Spinal cord (tissue), 10 donors: ENCODE measurements at places on chromosomes 2 and 18.

- no peak for DNase-seq
- no peak overlapping the region for H3K4me3 ChIP-seq
- no peak overlapping the region for H3K27ac ChIP-seq
- H3K4me1 ChIP-seq = no peaks in the 10 kb centered on the region
- no peaks in the 10 kb centered on the region for H3K27me3 ChIP-seq
These were observed 35.1 kb downstream of the SANBR start for GRCh38 chr2:61100801-61101200.

- no peaks in the 10 kb centered on the region for H3K4me1 ChIP-seq
- no peaks in the 10 kb centered on the region for H3K27me3 ChIP-seq
- no peak overlapping the region for H3K4me3 ChIP-seq
- no peak for DNase-seq
These were observed 245.3 kb downstream of the STK39 start for GRCh38 chr2:168002021-168002553.

DNA sequence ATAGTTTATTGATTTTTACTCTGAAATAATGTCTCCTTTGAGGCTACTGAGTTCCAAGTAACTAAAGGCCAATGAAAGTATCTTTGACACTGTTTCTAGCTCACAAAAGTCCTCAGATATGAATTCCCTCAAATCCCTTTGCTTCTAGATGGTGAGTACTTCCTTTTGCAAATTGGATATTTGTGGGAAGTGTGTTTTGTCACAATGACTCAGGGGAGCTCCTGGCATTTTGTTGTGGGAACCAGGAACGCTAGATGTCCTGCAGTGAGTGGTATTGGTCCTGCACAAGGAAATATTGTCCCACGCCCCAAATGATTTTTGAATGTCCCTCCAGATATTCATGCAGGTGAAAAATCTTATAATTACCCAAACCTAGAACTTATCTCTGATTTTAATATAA, 24.3 kb downstream of the TACR1 start:
- H3K4me1 ChIP-seq = no peaks in the 10 kb centered on the region
- H3K36me3 ChIP-seq = no peaks in the 10 kb centered on the region
- H3K27me3 ChIP-seq = no peaks in the 10 kb centered on the region
- no peak for DNase-seq
- no peak overlapping the region for H3K4me3 ChIP-seq
- no peak overlapping the region for H3K27ac ChIP-seq

- peaks cover 6% of the 10 kb centered on the region for H3K27me3 ChIP-seq
- H3K4me1 ChIP-seq = peaks cover 10% of the 10 kb centered on the region
- no peak overlapping the region for H3K27ac ChIP-seq
- no peak overlapping the region for H3K4me3 ChIP-seq
- no peaks in the 10 kb centered on the region for H3K36me3 ChIP-seq
These were observed 334.3 kb downstream of the DYSF start for GRCh38 chr2:71787476-71788185.

DNA sequence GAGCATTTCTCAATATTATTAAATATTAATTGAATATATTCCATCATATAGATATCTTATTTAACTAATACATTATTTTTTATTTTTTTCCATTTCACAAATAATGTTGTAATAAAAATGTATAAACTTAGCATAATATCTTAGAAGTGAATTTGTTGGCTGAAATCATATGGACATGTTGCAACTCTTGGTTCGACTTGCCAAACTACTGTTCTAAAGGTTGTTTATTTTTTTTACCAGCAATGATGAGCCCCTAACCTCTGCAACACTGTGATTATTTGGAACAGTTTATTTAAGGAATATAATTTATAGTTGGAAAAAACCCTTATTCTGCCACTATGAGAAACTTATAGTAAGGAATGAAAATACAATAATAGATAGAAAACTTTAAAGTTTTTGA, 8.8 kb upstream of the NAB1 start:
- no peaks in the 10 kb centered on the region for H3K36me3 ChIP-seq
- peaks cover 11% of the 10 kb centered on the region for H3K4me1 ChIP-seq
- H3K27me3 ChIP-seq = no peaks in the 10 kb centered on the region
- no peak overlapping the region for H3K4me3 ChIP-seq

DNA sequence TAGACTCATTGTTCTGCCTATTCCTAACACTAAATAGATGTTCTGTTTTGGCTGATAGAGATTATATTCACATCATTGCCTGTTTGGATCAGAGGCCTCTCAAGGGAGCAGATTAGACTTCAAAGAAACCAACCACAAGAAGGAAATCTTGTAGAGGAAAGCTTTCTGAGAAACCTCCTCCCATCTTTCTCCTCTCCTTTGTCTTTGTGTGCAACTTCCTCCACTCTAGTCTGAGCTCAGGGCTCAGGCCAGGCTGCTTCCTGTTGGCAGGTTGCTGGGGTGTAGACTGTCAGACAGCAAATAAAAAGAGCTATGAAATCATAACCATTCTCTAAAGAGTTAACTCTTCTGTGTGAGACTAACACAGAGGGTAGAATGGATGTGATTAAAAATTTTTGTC, 113.0 kb downstream of the TGFA start:
- H3K4me3 ChIP-seq = no peak overlapping the region
- no peaks in the 10 kb centered on the region for H3K27me3 ChIP-seq

DNA sequence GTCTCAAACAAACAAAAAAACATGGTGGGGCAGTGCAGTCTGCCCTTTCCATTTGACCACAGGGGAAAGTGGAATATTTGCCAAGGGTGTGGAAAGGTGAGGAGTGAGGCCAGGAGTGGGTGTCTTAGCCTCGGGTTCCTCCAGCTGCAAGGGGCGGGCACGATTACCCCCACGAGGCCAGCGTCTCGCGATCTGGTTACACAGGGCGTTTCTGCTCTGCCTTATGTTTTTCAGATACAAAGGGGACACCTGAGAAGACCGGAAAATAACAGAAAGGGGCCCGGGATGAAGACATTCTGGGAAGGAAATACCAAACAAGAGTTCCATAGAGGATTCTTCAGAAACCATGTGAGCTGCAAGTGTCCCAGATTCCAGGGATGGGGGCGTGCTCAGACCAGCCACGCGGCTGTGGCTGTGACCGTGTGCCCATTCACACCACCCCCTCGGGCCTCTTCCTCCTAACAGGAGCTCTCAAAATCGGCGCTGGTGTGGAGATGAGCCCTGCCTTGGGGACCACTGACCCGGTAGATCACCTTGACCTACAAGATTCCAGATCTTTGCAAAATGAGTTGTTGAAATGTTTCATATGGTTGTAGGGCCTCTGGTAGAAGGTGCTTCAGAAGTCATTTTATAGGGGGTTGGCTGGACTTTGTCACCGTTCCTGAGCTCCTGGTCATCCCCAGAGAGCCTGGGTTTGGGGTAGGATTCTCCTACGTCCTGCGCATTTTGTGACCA, 34.2 kb downstream of the FAM178B start:
- H3K4me3 ChIP-seq = no peak overlapping the region
- H3K27ac ChIP-seq = peak overlapping the region; percentile 6
- peaks cover 72% of the 10 kb centered on the region for H3K4me1 ChIP-seq
- H3K36me3 ChIP-seq = no peaks in the 10 kb centered on the region
- DNase-seq = no peak

- H3K4me3 ChIP-seq = no peak overlapping the region
- H3K27me3 ChIP-seq = no peaks in the 10 kb centered on the region
- no peak for DNase-seq
- H3K4me1 ChIP-seq = no peaks in the 10 kb centered on the region
These were observed 11.8 kb downstream of the PLEKHM3 start for GRCh38 chr2:208013285-208014178.

- DNase-seq = no peak
- no peaks in the 10 kb centered on the region for H3K36me3 ChIP-seq
- no peak overlapping the region for H3K27ac ChIP-seq
These were observed 137.0 kb upstream of the HDAC4 start for GRCh38 chr2:239537633-239538356.

GRCh38 chr2:123890148-123890547, 134.9 kb upstream of the CNTNAP5 start:
- H3K4me3 ChIP-seq = no peak overlapping the region
- no peaks in the 10 kb centered on the region for H3K4me1 ChIP-seq
- no peaks in the 10 kb centered on the region for H3K27me3 ChIP-seq
- no peaks in the 10 kb centered on the region for H3K36me3 ChIP-seq
- no peak for DNase-seq

DNA sequence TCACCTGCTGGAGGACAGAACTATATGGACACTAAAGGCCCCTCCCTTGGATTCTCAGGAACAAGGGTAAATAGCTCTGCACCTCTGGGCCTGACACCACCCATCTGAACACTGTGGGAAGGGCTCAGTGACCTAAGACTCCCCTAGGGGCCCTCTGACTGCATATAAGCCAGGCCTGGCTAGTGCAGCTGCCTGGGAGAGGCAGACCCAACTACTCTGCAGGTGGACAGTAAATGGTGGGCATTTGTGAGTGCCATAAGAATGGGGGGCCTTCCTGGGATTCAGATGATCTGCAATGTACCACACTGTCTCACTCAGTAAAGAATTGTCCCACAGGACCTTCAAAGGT, 11.2 kb upstream of the WIPF1 start:
- H3K36me3 ChIP-seq = no peaks in the 10 kb centered on the region
- H3K4me3 ChIP-seq = no peak overlapping the region
- no peak for DNase-seq
- no peaks in the 10 kb centered on the region for H3K4me1 ChIP-seq

GRCh38 chr2:70214953-70215549, 24.2 kb upstream of the C2orf42 start:
- H3K4me3 ChIP-seq = no peak overlapping the region
- no peaks in the 10 kb centered on the region for H3K4me1 ChIP-seq
- no peaks in the 10 kb centered on the region for H3K27me3 ChIP-seq
- peaks cover 37% of the 10 kb centered on the region for H3K36me3 ChIP-seq
- no peak for DNase-seq

- H3K4me3 ChIP-seq = no peak overlapping the region
- no peaks in the 10 kb centered on the region for H3K36me3 ChIP-seq
- H3K27me3 ChIP-seq = no peaks in the 10 kb centered on the region
- no peak for DNase-seq
- H3K4me1 ChIP-seq = peaks cover 7% of the 10 kb centered on the region
- H3K27ac ChIP-seq = no peak overlapping the region
These were observed 112.1 kb upstream of the ATP8B1 start for GRCh38 chr18:57915248-57915647.

GRCh38 chr18:10051877-10052631, 138.2 kb downstream of the VAPA start:
- peak overlapping the region; percentile 70 for H3K27ac ChIP-seq
- H3K27me3 ChIP-seq = no peaks in the 10 kb centered on the region
- DNase-seq = peak; percentile 53

GRCh38 chr2:156666130-156666785, 230.1 kb downstream of the GPD2 start:
- no peak overlapping the region for H3K27ac ChIP-seq
- H3K4me1 ChIP-seq = no peaks in the 10 kb centered on the region
- H3K27me3 ChIP-seq = no peaks in the 10 kb centered on the region

DNA sequence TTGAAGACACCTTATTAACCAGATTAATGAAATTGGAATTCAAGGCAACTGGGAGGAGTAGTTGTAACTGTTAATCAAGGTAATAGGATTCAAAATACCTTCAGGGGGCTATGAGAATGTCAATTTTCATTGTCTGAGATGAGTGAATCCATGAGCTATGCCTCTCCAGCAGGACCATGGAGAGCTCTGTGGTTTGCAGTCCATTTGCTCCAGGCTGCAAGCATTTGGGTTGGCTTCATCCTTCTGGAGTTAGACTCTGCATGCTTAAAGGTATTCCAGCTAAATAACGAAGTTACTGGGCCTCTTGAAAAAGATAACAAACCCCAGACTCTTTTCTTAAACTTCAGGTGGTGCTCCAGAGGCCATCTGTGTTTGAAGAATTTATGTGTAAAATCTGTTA, 207.1 kb upstream of the SLC8A1 start:
- H3K36me3 ChIP-seq = no peaks in the 10 kb centered on the region
- H3K27ac ChIP-seq = no peak overlapping the region
- no peak overlapping the region for H3K4me3 ChIP-seq

DNA sequence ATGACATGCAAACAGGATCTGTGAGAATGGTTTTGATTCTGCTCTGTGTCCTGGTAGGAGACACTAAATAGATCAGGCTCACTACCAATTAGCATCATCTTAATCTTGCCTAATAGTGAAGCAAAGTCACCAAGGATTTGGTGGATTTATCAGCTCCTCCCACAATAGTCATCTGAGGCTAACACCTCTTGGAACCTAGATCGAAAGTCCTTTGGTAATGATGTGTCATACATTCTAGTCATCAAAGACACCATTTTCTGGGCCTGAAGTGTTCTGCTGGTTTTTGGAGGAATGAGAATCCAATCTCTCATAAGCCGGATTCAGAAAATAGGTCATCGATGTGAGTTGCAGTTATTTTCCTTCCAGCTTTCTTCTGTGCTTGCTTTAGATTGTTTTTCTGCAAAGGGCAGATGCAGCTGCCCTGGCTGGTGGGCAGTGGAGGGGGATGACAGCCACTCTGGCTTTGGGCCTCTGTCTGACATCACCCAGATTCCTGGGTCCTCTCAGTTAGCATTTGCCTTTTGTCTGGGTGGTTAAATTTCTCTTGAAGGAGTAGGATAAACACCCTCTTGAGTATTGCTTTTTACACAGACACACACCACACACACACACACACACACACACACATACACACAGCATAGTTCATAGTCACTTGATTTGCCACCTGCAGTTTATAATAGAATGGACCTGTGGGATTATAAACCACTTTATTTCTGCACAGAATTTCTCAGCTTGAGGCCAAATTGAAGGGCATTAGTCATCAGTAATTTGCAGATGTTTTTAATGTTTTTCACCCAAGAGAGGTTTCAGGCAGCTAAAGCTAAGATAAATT, at the start of gene MYO3B:
MYO3B (plus strand) TSS at position 198 of the 832 bp plus-strand sequence; CDS start at position 339, 141 bp downstream.
- H3K36me3 ChIP-seq = no peaks in the 10 kb centered on the region
- no peak within 1 kb of the TSS for H3K4me3 ChIP-seq
- no peaks in the 10 kb centered on the region for H3K27me3 ChIP-seq
- H3K4me1 ChIP-seq = no peaks in the 10 kb centered on the region
- no peak for DNase-seq

DNA sequence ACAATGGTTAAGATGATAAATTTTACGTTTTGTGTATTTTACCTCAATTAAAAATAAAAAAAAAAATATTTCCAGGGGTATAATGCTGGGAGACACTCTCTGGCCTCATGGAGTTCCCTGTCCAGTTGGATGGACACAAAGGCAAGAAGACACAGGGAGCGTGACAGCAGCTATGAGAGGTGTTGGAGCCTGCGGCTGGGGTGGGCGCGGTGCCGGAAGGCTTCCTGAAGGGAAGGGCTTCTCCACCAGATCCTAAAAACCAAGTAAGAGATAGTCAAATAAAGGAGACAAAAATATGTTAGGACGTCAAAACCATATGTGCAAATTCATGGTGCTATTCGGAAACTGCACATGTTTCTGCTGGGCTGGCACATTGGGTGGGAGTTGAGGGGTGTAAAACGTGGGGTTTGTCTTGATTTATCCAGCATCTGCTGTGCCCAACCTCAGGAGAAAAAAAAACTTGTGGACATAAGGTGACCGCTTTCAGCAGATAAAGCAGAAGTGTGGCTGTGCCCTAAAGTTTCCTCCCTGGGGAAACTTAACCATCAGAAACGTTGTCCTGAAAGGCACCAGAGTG, 467.6 kb downstream of the RNF144A start:
- H3K36me3 ChIP-seq = no peaks in the 10 kb centered on the region
- H3K4me1 ChIP-seq = no peaks in the 10 kb centered on the region
- no peak overlapping the region for H3K4me3 ChIP-seq
- DNase-seq = no peak

- H3K27me3 ChIP-seq = no peaks in the 10 kb centered on the region
- DNase-seq = no peak
- no peak overlapping the region for H3K4me3 ChIP-seq
- H3K4me1 ChIP-seq = no peaks in the 10 kb centered on the region
- H3K36me3 ChIP-seq = no peaks in the 10 kb centered on the region
- no peak overlapping the region for H3K27ac ChIP-seq
These were observed 40.0 kb upstream of the AGPS start for GRCh38 chr2:177352441-177353186.

GRCh38 chr2:195612611-195613495, 44.2 kb upstream of the SLC39A10 start:
- H3K4me3 ChIP-seq = no peak overlapping the region
- H3K4me1 ChIP-seq = no peaks in the 10 kb centered on the region
- peak overlapping the region; percentile 3 for H3K27ac ChIP-seq
- no peak for DNase-seq
